Stimulated activated CD8-positive, alpha-beta memory T cell treated with anti-CD3 and anti-CD28 coated beads, Interleukin-4, amount 100 ng/mL, for 1 hour (primary cell): ENCODE measurements at places on chromosomes 12 and 14.

GRCh38 chr12:97573901-97574300 is 111.3 kb downstream of the RMST start:
- DNase-seq = no peak

GRCh38 chr14:52901357-52901980 is 49.4 kb downstream of the FERMT2 start:
- no peak for DNase-seq

DNA sequence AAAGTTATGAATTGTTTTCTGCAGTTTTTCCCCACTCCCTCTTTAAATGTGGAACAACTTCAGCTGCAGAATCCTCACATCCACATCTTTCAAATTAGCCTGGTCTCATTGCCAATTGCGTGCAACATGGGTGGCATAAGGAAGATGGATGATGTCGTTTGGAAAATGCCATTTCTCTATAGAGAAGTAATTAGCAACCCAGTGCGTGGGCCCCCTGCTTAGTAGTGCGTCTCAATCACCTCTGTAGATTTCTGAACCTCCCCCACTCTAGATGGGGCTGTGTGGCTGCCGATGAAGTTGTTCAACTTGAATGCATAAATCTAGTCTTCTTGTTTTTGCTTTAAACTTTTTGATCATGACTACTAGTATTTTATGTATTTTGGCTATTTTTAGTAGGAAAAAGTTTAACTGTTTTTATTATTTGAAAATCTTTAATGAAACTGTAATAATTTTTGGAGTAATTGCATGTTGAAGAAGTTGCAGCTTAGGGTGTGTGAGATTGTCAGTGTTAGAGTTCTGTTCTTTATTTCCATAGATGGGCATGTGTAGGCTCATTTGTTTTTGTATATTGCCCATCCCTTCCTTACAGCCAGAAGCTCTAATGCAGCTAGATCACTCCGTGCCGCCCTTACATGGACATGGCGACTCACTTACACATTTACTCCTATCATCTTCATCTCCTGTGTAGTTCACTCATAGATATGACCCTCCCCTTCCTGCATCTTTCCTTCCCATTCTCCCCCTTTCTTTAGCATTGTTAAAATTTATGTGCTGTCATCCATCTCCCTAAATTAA is 358.2 kb downstream of the DIO2 start:
- no peak for DNase-seq

DNA sequence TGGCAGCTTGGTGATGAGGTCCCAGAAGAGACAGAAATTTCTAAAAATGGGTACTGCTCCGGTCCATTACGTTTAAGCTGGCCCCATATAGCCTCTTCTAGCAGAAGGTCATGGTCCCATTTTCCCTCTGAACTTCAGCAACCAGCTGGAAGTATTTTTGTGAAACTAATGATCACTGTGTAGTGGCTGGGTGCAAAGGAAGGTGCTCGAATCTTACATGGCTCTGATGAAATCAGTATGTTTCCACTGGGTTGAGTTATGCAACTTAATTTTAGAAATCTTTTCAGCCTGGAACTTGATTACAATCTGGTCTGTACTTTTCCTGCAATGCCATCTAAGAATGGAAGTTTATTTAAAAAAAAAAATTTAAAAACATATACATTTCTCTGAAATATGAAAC is 228.5 kb downstream of the FOXN3 start:
- no peak for DNase-seq

GRCh38 chr12:57600395-57600794 is 4.2 kb upstream of the DTX3 start:
- DNase-seq = no peak

DNA sequence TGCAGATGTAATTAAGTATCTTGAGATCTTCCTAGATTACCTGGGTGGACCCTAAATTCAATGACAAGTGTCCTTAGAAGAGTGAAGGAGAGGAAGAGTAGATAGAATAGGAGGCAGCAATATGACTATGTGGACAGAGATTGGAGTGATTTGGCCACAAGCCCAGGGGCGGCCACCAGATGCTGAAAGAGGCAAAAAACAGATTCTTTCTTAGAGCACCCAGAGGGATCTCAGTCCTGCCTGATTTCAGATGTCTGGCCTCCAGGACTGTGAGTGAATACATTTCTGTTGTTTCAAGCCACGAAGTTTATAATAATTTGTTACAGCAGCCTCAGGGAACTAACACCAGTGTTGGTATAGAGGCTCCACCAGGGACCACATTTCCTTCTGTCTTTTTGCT is 67.3 kb downstream of the DACT1 start:
- DNase-seq = no peak

DNA sequence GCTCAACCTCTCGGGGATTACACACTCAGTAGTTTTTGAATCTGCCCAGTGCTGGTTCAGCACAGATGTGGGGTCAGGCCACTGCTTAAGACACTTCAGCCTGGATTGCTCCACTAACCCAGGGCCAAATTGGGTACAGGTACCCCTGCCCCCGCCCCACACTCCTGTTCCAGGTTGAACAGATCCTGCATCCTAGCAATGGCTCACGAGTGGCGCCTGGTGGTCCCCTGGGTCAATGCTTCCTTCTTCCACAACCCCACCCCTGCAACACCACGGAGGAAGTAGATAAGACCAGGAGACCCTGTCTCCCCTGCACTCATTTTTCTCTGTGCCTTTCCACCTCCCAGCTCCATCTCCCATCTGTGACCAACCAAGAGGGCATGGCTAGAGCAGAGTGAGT is 108.4 kb downstream of the ESRRB start:
- no peak for DNase-seq

DNA sequence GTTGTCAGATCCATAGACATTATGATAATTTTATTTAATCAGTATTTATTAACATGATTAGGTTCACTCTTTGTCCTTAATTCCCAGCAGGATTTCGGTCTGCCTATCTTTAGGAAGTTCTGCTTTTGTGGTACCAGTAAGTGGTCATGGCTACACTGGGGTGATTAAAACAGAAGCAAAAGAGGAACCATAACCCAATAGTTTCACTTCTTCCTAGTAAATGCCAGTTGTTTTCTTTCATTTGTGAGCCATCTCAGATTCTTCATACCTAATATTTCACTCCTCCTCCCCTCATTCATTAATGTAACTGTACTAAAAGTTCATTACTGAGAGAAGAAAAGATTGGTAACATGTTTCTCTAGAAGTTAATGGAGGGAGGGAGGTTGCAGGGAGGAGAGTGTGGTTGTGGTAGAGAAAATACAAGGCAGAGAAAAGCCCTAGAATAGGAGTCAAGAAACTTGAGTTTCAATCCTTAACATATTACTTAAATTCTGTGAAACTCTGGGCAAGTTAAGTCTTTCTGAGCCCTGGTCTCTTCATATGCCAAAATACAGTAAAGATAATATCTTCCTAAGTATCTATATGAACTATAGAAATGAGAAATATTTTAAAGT is 101.2 kb downstream of the PEBP1 start:
- DNase-seq = no peak
